CD4-positive, alpha-beta T cell treated with Interleukin-17A for 4 hours (primary cell): ENCODE measurements at places on chromosomes 3 and 15.

DNA sequence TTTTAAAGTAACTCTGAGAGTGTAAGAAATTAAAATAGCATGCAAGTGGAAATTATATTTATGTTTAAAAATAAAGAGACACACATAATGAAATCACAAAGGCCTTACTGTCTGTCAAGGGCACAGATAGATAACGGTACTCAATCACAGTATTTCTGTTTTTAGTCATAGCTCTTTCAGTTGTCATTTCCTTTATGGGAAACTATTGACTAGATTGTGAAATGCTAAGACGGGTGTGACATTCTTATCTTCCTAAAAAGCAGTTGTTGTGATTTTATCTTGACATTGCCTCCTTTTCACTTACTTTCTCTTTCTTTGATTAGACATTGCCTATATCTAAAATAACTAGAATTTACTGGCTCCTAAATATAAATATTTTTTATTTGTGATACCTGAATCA lies 100.1 kb upstream of the PLSCR5 start:
- no peak for DNase-seq

DNA sequence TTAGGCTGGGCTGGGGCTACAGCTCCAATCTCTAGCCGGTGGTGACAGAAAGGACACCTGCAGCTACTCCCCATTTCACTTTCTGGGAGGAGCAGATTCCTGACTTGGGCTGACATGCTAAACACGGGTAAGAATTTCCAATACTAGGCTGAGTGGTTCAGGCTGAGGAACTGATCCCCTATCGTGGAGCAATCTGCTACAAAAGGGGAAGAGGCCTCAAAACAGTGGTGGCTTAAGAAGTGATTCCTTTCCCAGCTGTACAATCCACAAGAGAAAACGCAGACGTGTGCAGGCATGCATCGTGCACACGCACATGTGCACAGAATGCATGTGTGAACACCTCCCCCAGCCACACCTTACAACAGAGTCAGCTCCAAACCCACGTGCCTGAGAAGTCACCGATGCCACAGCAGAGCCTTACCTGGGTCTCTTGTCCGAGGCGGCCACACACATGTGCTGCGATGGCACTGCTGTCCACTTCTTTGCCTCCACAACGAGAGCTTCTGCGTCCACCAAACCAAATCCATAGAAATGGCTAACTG lies 86.7 kb upstream of the SNRPA1 start:
- no peak for DNase-seq

DNA sequence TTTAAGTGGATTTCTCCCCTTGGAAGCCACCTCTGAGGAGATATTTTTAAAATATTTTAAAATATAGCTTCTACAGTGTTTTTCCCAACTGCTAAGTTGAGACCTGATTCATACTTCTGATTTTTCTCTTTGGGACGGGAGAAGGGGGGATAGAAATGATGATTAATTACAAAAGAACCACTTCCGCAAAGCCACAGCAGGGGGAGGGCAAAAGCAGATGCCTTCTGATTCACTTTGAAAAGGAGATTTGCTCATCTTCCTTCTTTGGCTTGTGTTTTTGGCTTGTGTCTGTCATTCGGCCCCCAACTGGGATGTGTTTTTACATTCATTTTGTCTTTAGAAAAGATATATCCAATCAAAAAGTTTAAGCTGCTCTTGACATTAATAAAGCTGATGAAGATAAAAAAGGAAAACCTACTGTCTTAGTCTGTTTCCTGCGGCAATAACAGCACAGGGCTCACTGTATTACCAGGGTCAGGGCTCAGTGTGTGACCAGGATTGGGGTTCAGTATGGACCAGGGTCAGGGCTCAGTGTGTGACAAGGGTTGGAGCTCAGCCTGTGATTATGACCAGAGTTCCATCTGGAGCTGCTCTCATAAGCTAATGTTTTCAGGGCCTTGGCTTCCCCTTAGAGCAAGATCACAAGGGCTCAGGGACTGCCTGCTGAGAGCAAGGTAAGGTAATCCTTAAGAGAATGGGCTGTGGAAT lies 223.2 kb downstream of the MTHFS start:
- DNase-seq = no peak

GRCh38 chr3:10647376-10647775 lies 142.0 kb upstream of the ATP2B2 start:
- DNase-seq = no peak

- no peak for DNase-seq
Measured at GRCh38 chr15:65195548-65195923, 10.4 kb upstream of the CLPX start.

DNA sequence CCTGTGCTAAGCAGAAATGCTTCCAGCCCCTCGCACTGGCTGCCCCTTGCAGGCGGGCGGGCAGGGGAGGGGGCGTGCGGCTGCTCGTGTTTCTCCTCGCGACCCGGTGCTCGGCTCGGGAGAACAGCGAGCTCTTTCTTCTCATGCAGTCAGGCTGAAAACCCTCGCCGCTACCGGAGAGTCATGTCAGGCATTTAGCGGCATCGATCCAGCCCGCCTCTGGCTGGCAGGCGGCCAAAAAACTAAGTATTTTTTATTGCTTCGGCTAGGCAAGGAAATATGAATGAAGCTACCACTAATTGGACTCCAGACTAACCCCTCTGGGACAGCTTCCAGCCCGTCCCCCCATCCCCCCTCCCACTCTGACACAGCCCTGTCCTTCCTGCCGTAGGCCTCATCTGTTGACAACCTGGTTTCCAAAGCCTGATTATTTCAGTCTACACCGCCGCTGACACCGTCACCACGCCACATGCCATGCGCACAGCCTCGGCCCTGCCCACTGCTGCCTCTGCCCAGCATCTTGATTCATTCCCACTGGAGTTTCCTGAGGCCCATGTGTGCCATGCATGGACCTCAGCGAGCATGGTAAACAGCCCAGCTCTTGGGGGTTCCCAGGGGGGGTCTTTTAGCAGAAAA lies 35.3 kb downstream of the TLE3 start:
- DNase-seq = no peak

DNA sequence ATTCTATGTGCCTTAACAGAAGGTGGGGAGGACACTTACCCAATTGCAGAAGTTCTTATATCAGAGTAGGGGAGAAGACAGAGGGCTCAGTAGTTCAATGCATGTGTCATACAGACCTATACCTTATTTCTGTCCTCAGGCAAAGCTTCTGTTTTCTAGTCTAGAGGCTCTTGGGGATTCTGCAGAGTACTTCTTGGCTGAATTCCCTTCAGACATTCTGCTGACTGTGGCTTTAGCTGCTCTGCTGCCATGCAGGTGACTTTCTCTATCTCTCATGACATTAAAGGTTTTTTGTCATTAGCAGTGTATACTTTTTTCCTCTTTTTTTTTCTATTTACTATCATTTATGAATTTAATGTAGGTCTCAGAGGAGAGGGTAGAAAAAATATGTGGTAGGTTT lies 172.8 kb upstream of the PLSCR5 start:
- no peak for DNase-seq

GRCh38 chr15:73946795-73947370 lies 20.6 kb downstream of the LOXL1 start:
- DNase-seq = no peak

- peak; percentile 37 for DNase-seq
Measured at GRCh38 chr15:60004009-60004845, at the start of gene FOXB1. Gene FOXB1 (plus strand): TSS chr15:60004311. CDS start chr15:60004964, 653 bp downstream.

DNA sequence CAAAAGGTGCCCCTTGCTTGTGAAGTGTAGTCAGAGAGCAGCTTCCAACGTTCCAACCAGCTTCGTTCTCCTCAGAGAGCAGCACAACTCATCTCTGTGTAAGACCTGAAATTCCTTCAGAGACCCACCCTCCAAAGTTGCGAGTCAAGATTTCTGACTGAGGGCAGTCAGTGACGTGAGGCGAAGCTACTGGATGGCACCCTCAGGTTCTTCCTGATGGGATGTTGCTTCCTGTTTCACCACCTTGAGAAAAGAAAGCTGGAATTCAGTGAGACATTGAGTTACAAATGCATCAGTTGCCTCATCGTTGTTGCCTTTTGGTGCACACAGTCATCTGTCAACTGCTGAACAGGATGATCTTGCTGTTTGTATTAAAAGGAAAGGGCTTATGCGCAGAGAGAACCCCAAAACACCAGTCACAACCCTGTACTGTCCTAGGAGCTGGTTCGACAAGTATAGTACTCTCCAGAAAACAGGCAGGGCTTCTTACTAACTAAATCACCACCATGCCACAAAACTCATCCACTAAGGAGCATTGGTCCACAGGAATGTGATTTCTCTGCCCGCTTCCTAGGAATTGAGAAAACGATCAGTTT lies at the start of gene CERS3:
TSS of gene CERS3 (minus strand) at position 118 of the 596 bp plus-strand sequence. CDS start 27,101 bp downstream, outside the sequence.
- no peak for DNase-seq

- no peak for DNase-seq
Measured at GRCh38 chr3:50530001-50530970, 26.9 kb upstream of the CACNA2D2 start.

GRCh38 chr3:188782613-188783124 lies 389.1 kb upstream of the TPRG1 start:
- no peak for DNase-seq

GRCh38 chr3:6504347-6504746 lies 356.6 kb upstream of the GRM7 start:
- no peak for DNase-seq

- DNase-seq = no peak
Measured at GRCh38 chr3:110940055-110940454, 131.6 kb upstream of the NECTIN3 start.

DNA sequence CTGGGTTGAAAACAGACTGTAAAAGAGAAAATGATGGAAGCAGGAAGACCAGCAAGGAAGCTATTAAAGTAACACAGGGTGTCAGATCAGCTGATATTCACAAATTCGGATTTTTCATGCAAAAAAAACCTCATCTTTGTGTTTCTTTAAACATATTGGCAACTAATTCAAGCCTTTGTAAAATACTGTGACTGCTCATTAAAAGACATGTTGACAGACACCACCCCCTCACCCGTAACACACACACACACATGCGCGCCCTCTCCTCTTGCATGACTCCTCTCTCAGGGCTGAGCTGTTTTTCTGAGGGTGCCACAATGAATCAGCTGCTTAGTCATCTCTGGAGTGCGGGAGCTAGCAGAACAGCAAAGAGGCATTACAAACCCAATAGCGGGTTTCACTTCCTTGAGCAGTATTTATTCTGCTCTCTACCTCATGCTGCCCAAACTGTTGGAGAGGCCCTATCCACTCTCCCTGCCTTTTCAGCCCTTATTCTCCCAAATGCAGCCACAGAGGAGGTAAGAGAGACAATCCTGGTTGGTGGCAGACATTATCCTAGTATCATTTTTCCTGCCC lies 35.8 kb upstream of the CCDC80 start:
- peak; percentile 80 for DNase-seq

GRCh38 chr3:63624941-63625560 lies 27.4 kb upstream of the SNTN start:
- DNase-seq = no peak

DNA sequence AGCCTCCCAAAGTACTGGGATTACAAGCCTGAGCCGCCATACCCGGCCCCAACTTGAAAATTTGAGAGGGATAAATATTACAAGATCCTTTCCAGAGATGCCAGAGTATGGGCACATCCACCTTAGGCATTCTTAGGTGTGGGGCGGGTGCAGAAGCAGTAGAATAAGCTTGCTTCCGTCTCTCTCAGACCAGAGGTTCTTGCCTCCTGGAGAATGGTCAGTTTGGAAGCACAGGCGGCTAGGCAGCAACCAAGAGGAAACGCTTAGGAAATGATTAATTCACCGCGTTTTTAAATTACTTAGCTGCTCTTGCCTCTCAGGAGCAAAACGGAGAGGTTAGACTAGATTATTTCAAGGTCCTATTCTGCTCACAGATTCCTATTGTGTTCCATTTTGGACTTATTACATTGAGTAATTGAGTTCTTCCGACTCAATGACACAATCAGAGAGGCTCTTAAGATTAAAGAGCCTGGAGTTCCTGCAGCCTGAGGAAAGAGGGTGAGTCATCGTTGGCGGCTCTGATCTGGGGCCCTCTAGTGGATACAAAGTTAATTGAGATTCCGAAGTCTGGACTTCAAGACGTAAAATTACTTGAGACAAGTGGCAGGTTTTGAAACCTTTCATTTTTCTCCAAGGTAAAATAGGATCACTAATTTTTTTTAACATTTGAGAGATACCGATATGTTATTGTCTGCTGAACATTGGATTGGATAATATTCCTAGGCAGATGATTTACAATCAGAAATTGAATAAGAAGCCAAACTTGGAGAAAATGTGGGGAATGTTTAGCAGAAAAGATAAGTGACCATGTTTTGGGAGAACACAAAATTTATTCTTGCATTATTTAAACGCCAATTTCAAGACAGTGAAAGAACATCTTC lies 5.8 kb upstream of the TOPAZ1 start:
- DNase-seq = peak; percentile 69

- no peak for DNase-seq
Measured at GRCh38 chr15:71078506-71079207, 36.6 kb upstream of the THSD4 start.

GRCh38 chr3:71902258-71903111 lies 117.5 kb upstream of the PROK2 start:
- DNase-seq = no peak

GRCh38 chr15:71254491-71254890 lies 139.2 kb downstream of the THSD4 start:
- DNase-seq = no peak

DNA sequence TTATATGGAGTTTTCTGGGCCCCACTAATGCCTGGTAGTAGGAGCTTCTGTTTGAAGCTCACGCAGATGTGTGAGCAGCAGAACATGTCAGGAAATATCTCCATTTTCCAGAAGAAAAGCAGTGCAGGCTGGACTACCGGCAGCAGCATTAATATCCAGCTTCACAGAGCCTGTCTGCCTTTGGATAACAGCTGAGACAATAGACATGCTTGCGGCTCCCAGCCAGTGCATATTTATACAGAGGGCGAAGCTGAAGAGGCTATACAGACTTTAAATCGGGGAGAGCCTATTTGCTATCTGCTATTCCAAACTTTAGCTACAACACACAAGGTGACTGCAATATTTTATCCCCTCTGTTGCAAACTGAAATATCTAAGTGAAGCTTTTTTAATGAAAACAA lies 250.1 kb upstream of the WNT5A start:
- DNase-seq = no peak

DNA sequence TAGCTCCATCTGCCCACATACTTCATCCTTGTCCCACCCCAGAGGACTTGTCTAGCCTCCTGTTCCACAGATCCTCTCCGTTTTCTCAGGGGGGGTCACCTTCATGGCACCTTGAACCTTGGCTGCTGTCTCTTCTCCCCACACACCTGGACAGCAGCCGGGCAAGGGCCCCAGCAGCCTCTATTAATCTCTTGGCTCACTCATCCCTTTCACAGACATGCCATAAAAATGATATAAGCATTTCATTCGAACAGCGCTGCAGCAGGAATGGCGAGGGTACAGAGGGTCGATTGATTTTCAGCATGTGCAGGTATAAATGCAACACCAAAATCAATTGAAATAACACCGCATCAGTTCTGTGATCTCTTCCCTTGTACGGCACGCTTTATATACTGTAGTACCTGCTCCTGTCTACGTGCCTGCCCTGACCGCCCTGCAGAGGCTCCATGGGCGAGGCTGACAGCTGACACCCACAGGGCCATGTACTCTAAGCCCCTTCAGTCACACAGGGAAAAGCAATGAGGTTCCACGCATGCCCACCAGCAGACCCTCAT lies 209.9 kb downstream of the NTRK3 start:
- DNase-seq = no peak

DNA sequence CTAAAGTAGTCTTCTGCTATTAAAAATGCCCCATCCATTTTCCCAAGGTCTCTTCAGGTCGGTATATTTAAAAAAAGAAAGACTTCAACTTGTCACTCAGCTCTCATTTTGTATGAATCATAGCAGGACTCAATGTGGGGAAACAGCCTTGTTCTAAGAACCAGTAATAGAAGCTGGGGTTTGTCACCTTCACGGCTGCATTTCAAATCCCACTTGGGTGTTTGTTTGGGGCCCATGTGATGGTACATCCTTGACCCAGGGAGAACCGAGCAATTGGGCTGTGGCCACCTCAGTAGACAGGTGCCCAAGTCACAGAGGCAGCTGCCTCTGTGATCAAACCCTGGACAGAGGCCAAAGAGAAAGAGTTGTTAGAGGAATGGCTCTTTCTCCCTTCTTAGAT lies 70.3 kb upstream of the ARL8B start:
- no peak for DNase-seq
